SJCRH30 (cell line): ENCODE measurements at places on chromosomes 6 and 20.

DNA sequence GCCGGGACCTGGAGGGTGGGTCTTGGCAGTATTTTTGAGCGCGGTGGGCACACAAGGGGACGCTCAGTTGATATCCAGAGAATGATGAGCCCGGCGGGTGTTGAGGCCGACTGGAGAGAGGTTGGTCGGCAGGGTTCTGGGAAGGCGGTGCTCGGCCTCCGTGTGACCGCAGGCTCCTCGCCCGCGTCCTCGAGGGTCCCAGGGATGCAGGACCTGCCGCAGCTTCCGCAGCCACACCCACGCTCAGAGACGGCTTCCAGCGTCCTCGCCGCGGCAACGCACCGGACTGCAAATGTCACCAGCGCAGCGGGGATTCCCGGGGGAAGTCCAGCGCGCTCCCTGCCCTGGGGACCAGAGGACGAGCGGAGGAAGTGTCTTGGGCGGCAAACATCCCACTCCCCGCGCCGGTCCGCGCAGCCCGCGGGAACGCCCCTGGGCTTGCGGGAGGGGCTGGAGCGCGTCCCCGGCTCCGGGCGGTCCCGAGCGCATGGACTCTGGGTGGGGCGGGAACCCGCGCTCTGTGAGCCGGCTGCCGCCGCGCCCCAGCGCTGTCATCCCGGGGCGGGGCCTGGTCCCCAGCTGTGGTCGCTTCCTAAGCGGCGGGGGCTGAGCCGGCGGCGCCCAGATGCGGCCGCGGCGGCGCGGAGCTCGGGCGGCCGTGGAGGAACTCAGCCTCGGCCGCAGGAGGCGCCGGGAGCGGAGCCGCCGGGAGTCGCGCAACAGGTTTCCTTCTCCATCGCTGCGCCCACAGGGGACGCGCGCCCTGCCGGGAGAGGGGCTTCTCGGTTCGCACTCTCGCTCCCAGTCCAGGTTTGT lies at the start of gene STX11:
Gene STX11 (plus strand): TSS at position 624 of the 816 bp plus-strand sequence. CDS start 36,111 bp downstream, outside the sequence.
- peak; percentile 79 for DNase-seq

DNA sequence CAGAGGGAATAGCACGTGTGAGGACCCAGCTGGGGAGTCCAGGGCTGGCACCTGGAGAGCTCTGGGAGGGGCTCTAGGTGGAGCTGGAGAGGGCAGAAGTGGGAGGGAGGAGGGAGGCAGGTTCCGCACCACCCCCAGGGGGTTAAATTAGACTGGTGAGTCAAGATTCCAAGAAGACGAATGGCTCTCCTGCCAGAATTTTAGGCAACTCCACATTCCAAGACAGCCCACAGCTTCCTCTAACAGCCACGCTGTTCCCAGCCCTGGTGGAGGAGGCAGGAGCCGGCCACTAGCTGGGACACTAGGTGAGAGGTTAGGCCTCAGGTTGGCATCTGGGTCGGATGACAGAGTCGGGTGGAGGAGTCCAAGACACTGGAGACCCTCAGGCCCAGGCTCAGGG lies 60.2 kb downstream of the TFAP2C start:
- DNase-seq, result no peak

DNA sequence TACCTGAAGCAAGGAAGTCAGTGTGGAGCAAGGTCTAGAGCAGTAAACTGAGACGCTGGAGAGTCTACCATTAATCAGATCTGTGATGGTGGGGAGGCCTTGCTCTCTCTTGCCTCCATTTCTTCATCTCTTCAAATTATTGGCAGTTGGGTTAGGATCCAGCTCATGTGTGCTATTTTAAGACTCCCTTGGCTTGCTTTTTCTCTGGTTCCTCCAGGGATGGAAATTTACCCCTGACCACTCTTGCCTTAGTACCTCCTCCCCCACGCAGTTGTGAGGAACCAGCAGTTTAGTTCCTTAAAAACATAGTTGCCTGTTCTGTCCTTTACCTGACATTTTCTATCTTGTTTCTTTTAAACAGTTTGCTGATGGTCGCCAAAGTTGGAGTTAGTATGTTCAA lies 7.4 kb downstream of the TMEM14C start:
- no peak for DNase-seq

DNA sequence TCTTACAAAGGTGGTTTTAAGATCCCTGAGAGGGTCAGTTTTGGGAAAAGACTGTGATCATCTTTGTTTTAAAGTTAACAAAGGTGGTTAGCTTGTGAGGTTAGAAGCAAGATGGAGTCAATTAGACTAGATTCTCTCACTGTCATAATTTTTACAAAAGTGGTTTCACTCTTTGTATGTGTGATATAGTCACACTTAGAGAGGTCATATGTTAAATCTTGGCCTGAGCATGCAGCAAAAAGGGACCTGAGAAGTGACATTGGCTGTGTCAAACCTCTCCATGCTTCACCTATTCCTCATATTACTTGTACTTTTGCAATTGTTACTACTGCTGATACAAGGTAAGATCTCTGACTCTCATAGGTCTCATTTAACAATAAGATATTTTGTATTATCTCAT lies 368.0 kb downstream of the TBC1D32 start:
- no peak for DNase-seq

- DNase-seq, result no peak
Observed at GRCh38 chr20:63108247-63108646, 101.5 kb upstream of the BHLHE23 start.

GRCh38 chr6:90860822-90861601 lies 274.1 kb upstream of the MAP3K7 start:
- DNase-seq, result no peak

- DNase-seq, result no peak
Observed at GRCh38 chr6:116424001-116424400, 37.2 kb upstream of the CALHM6 start.

DNA sequence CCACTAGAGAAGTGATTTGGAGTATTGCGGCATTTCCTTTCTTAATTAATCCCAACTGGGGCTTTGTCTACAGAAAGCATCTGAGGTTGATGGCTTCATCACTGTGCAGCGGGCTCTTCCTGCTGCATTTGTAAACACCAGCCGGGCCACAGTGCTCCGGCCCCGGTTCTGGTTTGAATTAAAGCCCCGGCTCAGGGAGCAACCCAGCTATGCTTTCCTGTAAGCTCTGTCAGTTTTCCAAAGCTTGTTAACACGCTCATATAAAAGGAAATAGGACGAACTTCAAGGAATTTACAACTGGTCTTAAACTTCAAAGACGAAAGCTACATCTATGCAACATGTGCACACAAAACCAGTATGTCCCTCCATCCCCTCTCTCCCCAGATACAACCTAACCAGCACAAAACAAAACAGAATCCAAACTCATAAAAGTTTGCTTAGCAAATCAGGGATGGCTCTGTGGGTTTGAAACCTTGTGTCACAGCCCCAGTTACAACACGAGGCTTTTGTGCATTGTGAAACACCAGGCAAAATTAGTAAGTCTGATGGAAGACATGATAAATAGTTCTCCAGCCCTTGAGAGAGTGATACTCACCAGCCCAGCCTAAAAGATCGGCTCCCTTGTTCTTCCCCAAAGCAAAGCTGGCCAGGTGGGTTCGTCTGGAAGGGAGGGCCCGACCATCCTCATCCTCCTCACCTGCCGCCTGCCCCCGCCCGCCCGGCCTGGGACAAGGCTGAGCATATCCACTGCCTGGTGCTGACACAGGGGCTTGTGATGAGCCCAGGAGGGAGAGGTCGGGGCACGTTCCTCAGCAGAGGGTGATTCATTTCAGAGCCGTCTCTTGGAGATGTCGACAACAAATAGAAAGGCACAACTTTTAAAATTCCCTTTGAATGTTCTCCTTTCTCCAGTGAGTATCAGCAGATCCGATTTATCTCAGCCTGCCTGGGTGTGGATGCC lies 197.9 kb downstream of the TFAP2C start:
- no peak for DNase-seq
